ENCODE measurements at places on chromosomes 1 and 21.

GRCh38 chr1:12769031-12769430 is 4.5 kb upstream of the PRAMEF12 start:
- no peak for DNase-seq

DNA sequence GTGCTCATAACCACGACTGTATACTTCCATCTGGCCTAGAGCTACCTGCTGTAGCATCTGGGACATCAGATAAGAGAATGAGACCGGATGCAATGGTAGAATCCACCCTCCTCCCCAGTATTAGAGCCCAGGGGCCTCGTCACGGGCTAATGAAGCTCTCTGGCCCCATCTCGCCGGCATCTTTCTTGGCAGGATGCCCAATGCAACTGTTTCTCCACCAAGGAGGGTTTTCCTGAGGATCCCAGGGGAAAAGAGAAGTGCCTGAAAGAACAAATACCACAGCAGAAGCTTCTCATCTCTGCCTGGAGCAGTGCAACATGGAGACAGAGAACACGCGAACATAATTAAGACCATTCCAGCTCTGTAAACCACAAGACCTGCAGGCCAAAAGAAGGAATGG is 80.0 kb downstream of the VWA5B1 start:
- DNase-seq: no peak

GRCh38 chr1:82387012-82387366 is 586.3 kb downstream of the ADGRL2 start:
- DNase-seq: no peak

DNA sequence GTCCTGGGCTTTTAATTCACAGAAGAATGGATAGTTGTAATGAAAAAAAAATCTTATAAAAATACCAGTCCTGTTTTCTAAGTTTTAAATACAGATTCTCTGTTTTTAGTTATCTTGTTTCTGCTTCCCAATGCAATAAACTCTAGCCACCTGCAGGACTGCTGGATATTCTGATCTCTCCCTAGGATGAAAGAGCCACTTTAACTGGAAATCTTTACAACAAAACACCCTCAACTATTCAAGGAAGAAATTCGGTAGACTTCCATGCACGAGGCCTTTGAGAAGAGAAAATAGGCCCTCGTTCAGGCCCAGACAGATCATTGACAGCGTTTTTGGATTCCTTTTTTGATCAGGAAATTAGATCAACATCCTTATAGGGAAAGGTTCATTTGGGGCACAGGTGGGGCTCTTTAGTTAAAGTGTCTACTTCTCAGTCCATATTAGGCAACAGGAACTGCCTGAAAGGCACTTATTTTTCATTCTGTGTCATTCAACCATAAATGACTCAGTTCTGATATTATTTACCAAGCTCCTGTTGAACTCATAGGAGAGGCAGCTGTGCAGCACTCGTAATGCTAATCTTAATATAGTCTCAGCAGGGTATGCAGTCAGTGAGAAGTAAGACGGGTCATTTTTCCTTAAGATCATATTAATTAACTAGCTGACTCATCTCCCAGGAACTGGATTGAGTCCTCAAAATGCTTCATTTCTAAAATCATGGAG is 71.1 kb upstream of the ERRFI1 start:
- no peak for DNase-seq

DNA sequence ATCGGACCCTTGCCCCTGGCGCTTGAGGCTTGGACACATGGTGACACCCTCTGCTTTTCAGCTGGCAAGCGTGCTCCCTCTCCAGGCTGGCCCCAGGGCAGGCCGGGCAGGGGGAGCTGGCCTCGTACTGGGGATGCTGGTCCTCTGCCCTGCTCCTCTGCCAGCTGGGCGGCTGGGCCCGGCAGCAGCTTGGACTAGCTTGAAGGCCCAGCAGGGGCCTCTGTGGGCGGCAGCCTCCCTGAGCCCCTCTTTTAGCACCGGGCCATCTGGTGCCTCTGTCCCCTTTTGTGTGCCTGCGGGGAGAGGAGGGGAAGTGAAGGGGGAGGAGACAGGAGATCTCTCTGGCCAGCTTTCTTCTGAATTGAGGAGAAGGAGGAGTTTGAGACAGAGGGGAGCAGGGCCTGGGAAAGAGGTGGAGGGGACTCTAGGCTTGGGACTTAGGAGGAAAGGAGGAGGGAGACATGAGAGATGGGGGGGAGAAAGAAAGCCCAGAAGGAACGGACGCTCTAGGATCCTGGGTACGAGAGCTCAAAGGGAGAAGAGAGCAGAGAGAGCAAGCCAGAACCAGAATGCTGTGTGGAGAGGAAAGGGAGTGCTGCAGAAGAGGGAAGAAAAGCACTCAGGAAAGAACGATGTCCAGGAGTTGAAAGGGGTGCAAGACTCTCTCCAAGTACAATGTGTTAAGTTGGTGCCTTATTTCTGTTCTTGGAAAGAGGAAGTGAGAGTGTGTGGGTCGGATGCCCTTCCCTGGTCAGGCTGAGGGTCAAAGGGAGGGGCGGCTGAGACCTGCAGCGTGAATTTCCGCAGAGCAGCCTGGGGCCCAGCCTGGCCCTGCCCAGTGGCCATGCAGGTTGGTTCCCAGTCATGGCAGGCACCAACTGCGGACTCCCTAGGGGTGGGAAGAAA is 40.3 kb downstream of the IER5 start:
- DNase-seq: no peak

DNA sequence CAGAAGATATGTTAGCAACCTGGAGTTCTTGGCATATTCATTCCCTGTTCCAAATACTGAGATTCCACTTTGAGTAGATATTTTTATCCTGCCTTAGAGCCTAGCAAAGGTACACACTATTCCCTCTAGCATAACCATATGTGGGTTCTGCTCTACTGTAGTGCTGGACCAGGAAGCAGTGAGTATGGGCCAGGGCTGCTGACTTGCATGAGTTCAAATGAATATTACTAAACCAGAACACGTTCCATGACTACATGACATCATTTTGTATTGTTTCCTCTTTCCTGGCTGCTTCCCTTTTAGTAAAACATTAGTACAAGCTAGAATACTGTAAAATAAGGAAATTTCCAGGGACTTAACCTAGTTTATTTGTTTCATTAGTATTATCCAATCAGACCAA is 41.1 kb downstream of the TNFSF18 start:
- no peak for DNase-seq

DNA sequence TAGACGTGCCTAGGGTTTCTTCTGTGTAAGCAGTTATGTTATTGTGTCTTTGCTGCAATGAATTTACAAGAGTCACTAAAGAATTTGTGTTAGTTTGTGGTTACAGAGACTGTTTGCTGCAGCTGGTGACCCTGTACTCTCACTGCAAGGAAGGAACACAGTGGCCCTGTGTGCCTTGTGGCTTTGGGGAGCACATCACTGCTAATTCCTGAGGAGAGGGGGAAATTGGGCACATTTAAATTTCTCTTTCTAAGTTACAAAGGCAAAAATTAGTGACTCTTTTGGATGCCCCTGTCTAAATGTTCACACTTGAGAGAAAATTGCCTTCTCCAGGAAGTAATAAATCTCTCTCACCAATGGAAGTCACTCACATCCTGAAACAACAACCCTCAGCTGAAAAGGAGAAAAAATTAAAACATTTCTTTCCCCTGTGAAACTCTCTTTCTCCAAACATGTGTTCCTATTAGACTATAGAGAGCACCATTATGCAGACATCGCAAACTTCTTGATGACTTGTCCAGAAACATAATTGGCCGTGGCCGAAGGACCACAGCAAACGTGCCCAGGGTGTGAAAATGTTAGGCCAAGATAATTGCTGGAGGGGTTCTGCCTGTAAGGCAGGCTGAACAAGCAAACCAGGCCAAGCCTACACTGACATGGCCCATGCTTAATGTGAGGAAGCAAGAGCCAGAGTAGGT is 32.3 kb upstream of the SPAG17 start:
- DNase-seq: no peak

DNA sequence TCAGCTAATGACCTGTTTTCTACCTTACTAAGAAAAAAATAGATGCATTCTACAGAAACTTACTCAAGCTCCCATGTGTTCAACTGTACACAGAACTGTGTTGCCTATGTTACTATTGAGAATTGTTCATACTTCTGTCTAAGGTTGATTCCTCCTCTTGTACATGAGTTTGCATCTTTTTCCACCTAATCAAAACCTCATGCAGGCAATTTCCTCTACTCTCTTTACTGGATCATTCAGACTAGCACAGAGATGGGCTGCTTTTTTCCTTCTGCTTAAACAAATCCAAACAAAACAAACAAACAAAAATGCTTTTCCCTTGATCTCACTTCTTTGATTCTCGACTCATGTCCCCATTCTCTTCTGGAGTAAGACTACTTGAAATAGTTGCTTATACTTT is 58.8 kb upstream of the PTGFR start:
- DNase-seq: no peak

GRCh38 chr1:41882486-41882885 is 36.2 kb downstream of the HIVEP3 start:
- DNase-seq: no peak

- no peak for DNase-seq
Observed at GRCh38 chr1:215156232-215156631, 73.7 kb downstream of the KCNK2 start.

DNA sequence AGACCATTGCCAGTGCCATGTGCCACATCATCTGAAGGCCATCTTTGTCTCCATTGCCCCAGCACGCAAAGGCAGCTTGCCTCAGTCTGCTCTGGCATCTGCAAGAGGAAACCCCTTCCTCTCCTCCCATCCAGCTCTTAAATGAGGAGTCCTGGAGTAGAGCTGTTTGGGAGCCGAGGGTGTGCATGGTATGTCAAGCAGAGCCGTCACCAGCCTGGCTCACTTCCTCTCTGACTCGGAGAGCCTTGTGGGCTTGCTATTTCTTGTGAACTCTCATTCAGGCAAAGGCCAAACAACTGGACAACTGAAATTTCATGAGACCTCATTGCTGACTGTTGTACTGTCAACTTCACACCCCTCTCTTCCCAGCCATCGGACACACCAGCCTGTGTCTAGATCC is 143.9 kb downstream of the SIPA1L2 start:
- DNase-seq: no peak

GRCh38 chr1:43828574-43828973 is 105.0 kb upstream of the ARTN start:
- DNase-seq: no peak

DNA sequence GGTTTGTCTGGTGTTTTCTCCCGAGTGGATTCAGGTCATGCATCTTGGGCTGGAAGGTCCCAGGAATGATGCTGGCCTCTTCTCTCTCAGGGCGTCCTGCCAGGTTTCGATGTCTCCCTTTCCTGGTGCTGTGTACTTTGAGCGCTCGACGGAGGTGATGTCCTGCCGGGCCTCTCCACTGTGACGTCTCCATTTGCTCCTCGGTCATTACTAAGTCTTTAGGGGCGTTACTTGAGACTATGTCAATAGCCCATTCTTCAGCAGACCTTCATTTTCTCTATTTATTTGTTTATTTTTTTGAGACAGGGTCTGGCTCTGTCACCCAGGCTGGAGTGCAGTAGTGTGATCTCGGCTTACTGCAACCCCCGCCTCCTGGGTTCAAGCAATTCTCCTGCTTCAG is 37.2 kb upstream of the TNFRSF1B start:
- DNase-seq: no peak

GRCh38 chr1:201505503-201505890 is 1.4 kb downstream of the CSRP1 start:
- DNase-seq: no peak

DNA sequence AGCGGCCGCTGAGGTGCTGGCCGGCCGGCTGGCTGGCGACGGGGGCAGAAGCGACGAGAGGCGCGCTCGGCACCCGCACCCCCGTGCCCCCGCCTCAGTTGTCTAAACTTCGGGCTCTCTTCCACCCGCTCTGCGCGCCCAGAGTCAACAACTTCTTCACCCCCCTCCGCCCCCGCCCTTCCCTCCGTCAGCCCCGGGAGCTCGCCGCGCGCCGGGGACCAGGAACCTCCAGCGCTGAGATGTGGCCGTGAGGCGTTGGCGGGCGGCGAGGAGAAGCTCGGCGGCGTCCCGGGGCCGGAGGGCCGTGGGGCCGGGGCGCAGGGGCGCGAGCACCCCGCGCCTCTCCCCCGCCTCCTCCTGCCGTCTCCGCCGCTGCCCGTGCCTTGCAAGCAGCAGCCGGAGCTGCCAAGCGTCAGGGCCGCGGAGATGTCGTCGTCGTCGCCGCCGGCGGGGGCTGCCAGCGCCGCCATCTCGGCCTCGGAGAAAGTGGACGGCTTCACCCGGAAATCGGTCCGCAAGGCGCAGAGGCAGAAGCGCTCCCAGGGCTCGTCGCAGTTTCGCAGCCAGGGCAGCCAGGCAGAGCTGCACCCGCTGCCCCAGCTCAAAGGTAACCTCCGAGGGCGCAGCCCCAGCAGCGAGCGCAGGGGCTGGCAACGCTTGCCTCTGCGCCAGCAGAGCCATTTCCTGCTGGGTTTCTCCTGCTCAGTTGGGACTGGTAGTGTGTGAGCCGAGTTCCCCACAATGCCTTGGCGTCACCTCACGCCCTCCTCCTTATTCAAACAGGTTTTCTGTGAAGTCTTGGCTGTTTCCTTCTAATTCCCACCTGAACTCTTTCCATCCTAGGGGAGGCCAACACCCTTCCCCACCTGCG is 710 bp downstream of the PPP2R5A start:
- DNase-seq: peak; percentile 81

- no peak for DNase-seq
Observed at GRCh38 chr1:107659961-107660360, 305.0 kb downstream of the VAV3 start.

DNA sequence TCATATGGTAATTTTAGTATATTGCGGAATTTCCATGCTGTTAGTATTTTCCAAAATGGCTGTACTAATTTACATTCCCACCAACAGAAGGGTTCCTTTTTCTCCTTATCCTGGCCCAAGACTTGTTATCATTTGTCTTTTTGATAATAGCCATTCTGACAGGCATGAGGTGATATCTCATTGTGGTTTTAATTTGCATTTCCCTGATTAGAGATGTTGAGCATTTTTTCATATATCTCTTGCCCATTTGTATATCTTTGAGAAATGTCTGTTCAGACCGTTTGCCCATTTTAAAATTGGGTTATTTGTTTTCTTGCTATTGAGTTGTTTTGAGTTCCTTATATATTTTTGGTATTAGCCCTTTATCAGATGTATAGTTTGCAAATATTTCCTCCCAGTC is 14.0 kb downstream of the CAPZA1 start:
- DNase-seq: no peak

DNA sequence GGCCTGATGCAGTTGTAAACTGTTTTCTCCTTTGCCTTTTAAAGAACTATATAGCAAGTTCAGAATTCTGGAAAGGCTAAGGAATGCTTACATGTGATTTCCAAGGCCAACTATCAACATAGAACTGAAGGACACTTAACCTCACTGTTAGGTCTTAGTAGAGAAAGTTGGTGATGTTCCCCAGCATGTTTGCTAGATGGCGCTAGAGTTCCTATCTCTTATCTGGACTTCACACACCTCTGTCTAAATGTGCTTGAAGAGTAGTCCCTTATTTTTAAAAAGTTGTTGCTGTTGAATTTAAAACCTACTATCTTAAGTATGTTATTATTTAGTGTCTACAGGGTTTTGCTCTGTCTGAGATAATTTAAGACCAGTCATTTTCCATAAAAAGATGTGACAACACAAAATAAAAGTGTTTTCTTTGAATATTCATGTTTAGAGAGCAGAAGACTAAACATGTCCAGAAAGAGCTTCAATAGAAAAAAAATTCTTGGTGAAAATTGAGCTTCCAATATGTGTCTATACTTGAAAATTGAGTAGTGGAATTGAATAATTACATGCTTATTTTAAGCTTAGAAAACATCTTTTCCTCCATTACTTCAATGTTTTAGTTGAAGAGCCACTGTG is 237.3 kb downstream of the S1PR1 start:
- DNase-seq: no peak
